ENCODE measurements at places on chromosomes 16 and 17. TPM values are rescaled to one million over a fixed set of nuclear protein-coding genes. Genes with fewer than 3 reads are reported as not detected.

The LONP2 gene
- total RNA-seq: 74.2 TPM

The CDK5R1 gene
- total RNA-seq: 1.4 TPM

GRCh38 chr16:87608400-87608985, 6.2 kb downstream of the JPH3 start:
- DNase-seq: peak; percentile 76

- no peak for DNase-seq
Observed at GRCh38 chr17:12489325-12489724, 176.4 kb upstream of the MYOCD start.

DNA sequence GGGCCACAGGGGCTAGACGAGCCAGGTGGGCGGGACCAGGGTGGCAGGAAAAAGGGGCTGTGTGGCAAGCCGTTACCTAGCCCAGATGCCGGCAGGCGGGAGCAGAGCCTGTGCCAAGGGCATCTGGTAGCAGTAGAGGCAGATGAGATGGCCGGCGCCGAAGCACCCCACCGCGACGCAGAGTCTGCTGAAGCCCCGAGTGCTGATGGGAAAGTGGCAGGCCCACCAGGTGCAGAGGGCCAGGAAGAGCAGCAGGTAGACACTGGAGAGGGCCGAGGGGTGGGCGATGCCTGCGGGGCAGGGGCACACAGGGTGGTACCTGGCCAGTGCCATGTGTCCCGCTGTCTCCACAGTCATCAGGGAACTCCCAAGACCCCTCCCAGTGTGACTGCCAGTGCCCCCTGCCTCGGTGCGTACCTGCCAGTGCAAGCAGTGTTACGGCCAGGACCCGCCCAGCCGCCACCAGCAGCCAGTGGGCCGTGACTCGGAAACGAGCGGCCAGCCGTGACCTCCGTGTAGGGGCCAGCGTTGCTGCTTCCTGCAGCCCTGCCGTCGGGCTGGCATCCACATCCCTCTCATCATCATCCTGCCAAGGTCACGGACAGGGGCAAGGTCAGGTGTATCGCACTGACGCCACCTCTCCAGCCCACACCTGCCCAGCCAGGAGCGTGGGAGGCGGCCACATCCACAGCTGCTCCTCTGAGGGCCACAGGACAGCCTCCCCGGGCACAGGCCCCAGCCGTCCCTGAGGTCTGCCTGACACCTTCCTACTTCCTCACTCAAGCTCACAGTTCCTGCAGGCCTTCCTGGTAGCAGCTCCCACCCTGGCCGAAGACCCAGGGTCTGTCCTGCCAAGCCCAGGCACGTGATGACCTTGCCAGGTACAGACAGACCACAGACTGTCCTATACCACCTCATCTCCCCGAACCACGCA, 32.1 kb downstream of the CTU2 start:
- no peak for DNase-seq

- no peak for DNase-seq
Observed at GRCh38 chr16:81492965-81493754, 48.6 kb downstream of the CMIP start.

DNA sequence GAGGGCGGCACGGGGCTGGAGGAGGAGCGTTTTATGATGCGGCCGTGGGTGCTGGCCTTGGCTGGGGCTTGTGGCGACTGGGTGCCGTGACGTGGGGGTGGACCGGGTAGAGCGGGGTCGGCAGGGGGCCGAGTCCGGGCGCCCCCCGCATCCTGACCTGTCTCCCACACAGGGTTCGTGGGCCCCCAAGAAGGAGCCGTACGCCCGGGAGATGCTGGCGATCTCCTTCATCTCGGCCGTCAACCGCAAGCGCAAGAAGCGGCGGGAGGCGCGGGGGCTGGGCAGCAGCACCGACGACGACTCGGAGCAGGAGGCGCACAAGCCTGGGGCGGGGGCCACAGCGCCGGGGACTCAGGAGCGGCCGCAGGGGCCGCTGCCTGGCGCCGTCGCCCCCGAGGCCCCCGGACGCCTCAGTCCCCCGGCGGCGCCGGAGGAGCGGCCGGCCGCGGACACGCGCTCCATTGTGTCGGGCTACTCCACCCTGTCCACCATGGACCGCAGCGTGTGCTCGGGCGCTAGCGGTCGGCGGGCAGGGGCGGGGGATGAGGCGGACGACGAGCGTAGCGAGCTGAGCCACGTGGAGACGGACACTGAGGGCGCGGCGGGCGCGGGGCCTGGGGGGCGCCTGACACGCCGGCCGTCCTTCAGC, 81.6 kb downstream of the ARHGAP23 start:
- DNase-seq: no peak

All from left ventricle myocardium superior (tissue), 1 donor.